ENCODE measurements at places on chromosomes 11 and 22.

- peak; percentile 71 for DNase-seq
Observed at GRCh38 chr11:75214411-75214821, 26.2 kb upstream of the TPBGL start.

- no peak for DNase-seq
Observed at GRCh38 chr11:29734287-29734686, 282.5 kb downstream of the KCNA4 start.

GRCh38 chr11:19193916-19194315, 7.9 kb downstream of the CSRP3 start:
- no peak for DNase-seq

GRCh38 chr22:30400159-30400558, 3.3 kb downstream of the SEC14L2 start:
- DNase-seq = no peak

DNA sequence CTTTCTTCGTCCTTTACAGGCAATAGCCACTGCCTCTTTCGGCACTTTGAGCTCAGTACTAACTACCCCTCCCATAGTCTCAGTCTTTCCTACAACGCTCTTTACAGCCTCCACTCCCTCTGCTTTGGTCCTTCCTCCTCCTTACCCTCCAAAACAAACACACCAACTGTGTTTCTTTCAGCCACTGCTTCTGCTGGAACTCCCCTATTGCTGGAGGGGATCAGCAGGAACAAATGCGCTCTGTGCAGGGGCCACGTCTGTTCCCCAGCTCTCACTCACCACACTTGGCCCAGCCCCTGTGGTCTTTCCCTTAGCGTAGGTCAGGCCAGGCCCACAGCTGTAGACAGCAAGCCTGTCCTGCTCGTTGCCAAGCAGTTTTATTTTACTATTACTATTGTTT, 42.3 kb downstream of the PC start:
- no peak for DNase-seq

DNA sequence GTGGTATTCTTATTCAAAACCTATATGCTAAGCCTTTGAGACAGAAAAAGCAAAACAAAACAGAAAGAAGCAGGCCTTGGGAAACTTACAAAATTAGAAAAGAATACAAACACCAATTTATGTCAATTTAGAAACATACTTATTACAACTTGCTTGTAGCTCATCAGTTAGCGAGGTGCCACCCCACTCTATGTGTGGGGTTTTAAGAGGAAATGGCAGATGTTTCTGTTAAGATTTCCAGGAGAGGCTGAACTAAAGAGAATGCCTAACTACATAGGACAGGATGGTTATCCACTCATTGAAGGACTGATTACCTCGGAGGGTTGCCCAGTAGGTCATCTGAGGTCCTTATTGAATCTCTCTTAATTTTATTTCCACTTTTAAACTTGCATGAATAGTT, 302.0 kb downstream of the ETS1 start:
- DNase-seq = no peak

GRCh38 chr11:33910958-33911339, 19.1 kb upstream of the LMO2 start:
- DNase-seq = peak; percentile 10

- no peak for DNase-seq
Observed at GRCh38 chr22:31241936-31242335, 29.8 kb downstream of the LIMK2 start.

DNA sequence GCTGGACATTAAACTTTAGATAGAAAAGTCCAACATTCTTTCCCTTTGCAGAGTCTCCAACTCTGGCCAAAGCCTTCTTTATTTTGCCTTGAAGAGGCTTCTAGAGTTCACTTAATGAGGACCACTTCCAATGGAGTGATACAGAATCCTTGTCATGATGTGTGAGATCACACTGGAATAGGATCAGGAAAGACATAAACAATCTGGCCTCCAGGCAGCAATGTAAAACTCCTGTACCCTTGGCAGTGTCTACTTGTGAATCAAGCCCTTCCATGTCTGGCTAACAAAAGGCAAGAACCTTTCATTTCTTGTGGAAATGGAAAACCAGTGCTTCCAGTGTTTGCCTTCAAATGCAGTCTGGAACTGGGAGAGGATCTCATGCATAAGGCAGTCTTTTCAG, 56.5 kb upstream of the FIBIN start:
- no peak for DNase-seq

DNA sequence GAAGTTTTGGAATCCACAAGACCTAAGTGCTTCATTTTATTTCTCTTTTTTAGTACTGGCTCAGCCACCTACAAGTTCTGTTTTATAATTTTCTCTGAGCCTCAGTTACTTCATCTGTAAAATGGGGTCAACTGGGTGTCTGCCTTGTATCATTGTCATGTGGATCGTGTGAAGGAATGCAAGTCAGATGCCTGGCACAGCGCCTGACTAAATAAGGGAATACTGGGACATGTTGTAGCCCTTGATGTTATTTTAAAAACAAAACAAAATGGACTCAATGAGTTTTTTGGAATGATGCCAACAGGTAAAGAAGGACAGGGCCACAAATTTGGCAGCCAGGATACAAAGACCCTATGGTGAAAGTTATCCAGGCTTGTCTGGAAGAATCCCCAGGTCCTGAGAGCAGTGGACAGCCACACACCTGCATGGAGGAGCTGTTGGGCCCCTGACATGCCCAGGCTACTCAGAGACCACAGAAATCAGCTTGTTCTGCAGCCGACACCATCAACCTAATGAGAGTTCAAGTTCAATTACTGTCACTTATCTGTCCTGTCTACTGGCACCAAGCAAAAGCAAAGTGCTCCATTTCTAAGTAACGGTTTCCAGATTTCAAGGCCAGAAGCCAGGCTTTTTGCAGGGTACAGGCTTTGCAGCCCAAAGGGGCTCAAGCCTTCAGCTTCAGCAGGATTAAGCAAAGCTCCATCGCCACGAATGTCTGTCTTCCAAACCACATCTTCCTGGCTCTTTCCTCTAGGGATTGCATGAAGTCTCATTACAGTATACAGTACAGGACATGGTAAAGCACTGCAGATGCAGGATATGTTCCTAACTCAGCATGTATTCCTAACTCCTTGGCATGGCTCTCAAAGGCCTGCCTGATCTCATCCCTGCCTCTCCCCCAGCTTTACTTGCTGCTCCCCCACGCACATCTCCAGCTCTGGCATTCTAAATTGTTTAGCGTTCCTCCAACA, 18.4 kb downstream of the DKK3 start:
- DNase-seq = no peak

DNA sequence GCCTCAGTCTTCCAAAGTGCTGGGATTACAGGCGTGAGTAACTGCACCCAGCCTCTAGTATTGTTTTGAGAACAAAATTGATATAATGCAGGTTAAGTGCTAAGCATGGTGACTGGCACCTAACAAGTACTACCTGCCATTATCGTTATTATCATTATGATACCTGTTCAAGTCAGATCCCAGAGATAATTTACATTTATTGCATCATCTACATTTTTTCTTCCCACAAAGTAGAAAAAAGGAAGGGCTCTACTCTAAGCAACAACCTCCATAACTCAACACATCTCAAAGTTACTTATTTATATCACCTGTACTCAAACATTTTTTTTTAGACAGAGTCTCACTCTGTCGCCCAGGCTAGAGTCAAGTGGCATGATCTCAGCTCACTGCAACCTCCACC, 42.1 kb downstream of the DCDC1 start:
- DNase-seq = no peak
